Stimulated activated CD4-positive, alpha-beta T cell treated with anti-CD3 and anti-CD28 coated beads, TNF-alpha, amount 100 ng/mL, for 4 hours (primary cell): ENCODE measurements at places on chromosomes 5 and 9.

DNA sequence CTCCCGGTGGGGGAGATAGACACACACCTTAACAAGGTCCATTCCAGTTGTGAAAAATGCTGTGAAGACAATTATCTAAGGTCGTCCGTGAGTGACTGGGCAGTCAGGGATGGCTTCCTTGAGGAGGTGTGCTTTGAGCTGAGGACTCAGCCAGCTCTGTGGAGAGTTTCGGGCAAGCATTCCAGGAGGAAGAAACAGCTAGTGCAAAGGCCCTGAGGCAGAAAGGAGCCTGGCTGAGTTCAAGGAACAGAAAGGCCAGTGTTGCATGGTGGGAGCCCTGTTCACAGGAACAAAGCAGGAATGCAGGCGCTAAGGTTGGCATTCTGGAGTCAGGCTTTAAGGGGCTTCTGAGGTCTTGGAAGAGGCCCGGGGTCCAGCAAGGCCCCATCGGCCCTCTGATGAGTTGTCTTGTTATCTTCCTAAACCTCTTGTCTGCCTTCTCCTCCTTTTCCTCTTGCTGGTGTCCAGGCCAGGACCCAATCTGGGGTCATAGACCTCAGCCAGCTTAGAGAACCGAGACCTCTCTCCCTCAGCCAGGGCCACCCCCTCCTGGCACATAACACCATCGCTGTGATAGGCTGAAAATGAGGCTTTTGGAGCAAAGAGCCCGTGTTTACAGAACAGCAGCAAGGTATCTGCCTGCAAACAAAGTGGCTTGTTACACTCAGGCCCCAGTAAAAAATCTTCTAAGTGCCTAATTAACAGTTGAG, 270.2 kb upstream of the MVB12B start:
- DNase-seq, result no peak

GRCh38 chr9:129874261-129875101, 39.2 kb downstream of the USP20 start:
- no peak for DNase-seq

- DNase-seq, result no peak
Measured at GRCh38 chr5:93165559-93165958, 415.5 kb downstream of the NR2F1-AS1 start.

DNA sequence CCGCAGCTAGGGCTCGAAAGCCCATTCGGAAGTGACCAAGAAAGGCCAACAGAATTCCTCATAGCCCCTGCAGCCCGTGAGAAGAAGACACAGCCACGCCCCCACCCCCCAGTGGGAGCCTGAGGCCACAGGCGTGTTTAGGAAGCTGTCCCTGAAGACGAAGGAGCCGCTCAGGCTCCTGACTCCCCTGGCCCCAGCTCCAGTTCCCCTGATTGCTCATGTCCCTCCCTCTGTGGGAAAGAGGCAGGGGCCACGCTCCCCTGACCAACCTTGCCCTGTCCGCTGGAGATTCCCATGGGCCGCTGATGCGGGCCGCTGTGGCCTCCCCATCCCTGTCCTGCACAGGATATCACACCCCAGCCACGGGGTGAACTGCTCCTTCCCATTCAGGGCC, 13.6 kb downstream of the ROPN1L start:
- no peak for DNase-seq

- DNase-seq, result no peak
Measured at GRCh38 chr5:163586531-163586956, 81.1 kb downstream of the MAT2B start.

DNA sequence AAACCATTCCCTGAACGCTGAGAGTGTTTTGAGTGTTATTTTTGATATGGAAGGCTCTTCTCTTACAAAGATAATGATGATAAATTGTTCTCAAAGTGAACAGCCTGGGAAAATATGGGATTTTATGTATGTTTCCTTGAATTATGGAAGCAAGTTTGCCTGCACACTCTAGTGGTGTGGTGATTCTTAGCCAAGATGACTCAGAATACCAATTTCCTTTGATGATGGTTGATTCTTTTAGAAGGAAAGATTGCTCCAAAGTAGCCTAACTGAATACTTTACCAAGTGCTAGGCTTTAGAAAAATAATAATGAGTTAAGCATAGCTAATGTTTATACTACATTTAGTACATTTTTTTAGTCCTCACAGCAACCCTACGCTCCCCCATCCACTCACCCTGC, 243.4 kb downstream of the EBF1 start:
- DNase-seq, result no peak

GRCh38 chr9:21605489-21605931, 123.4 kb upstream of the IFNE start:
- no peak for DNase-seq

DNA sequence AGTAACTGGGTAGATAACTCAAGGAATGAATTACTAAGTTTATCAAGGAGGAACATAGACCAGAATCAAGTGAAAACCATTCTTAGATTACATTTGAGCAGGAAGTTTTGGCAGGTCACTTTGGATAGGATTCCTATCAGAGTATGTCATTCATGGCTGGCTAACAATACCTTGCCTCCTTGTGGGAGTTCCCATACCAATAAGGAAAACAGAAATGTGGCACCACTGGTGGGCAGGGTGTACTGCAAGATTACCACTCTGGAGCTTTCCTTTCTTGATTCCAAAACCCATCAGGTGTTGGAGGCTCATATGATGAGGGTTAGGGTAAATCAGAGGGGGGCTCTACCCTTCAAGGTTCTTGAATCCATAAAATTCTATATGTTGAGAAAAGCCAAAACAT, 18.6 kb upstream of the SPATA31D1 start:
- no peak for DNase-seq

DNA sequence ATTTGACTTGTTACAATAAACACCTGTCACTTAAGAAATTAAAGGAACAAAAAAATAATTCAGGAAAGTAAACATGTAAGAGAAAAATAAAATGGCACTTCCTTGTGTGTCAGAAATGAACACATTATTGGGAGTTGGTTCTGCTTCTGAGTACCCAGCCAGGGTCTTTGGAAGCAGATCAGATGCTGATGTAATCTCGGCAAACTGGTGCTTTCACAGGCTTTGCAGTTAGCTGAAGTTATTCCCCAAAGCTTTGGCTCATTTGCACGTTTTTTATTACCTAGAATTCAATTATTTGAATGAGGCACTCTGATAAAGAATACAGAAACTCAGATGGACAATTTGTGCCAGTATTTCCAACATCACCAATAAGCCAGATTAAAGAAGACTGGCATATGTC, 10.9 kb downstream of the CDH18 start:
- DNase-seq, result no peak

- DNase-seq, result no peak
Measured at GRCh38 chr5:7976411-7977190, 107.7 kb downstream of the MTRR start.

DNA sequence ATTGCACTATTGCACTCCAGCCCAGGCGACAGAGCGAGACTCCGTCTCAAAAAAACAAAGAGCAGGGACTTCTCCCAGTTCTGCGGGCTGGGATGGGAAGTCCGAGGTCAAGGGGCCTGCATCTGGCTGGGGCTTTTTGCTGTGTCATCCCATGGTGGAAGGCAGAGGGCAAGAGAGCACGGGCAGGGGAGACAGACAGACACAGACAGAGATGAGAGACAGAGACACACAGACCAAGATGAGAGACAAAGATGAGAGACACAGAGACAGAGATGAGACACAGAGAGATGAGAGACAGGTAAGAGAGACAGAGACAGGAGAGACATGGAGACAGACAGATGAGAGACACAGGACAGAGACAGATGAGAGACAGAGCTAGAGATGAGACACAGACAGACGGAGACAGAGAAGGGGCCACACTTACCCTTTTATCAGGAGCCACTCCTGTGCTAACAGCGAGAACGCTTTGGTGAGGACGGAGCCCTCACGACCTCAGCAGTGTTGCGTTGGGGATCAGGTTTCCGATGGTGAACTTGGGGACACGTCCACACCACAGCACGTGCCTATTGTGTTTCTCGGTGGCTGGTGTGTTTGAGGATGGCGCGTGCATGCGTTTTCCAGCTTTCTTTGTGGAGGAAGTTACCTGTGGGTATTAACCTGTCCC, 8.9 kb upstream of the TOR4A start:
- DNase-seq, result no peak

GRCh38 chr5:139245637-139246339, 47.6 kb upstream of the SIL1 start:
- no peak for DNase-seq

GRCh38 chr5:156481741-156482140, 154.8 kb downstream of the SGCD start:
- DNase-seq, result no peak

GRCh38 chr5:1936413-1936812, 53.7 kb upstream of the IRX4 start:
- DNase-seq, result no peak

- no peak for DNase-seq
Measured at GRCh38 chr5:15386122-15386521, 113.9 kb upstream of the FBXL7 start.

- DNase-seq, result no peak
Measured at GRCh38 chr9:89695441-89695891, 90.7 kb downstream of the GADD45G start.

DNA sequence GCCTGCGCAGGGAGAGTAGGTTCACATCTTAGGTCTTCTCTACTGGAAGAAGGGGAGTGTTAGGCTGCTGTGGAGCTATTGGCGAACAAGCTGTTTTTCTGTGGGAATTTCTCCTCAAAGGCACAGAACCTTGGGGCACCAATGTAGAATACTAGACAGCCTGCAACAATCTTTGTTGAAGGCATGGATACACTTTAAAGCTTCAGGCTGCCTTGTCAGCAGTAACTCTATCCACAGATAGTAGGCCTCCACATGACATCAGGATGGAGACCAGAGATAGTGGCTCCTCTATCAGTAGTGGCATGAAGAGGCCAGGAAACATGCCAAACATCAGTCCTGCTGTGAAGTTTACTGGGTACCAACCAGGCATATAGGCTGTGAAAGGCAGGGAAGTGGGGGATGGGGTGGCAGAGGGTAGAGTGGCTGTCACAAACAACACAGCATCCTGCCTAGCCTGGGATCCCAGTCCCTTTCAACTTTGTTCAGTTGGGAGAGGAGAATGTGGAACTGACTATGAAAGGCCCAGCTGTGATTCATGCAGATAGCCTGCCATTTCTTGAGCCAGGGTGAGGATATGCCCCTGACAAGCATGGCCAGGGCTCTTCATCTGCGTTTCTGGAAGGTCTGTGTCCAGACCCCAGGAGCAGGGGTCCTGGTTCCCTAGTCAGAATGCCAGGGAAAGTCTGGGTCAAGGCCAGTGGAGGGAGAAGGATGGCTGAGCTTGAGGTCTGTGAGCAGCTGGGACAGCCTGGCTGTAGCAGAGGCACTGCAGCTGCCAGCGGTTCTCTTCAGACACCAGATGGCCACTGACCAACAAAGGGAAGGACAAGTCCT, 1.0 kb upstream of the HK3 start:
- no peak for DNase-seq

GRCh38 chr5:60687927-60688720, 11.8 kb downstream of the DEPDC1B start:
- DNase-seq, result no peak

DNA sequence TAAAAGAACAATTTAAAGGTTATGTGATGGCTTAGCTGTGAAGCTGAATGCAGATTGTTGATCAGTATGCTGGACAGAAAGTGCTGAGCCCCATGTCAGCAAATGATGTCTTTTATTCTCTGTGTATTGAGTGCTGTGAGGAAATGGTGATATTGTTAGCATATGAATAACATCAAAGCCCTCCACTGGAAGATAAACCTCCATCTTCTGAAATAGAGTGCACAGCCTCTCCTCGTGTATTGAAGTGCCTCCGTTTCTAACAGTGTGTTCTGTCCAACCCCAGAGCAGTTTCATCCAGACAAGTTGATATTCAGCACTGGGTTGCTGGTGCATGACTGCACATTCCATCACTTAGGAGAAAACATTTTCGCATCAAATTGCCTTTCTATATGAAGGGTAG, 242.9 kb downstream of the CSNK1G3 start:
- DNase-seq, result no peak

DNA sequence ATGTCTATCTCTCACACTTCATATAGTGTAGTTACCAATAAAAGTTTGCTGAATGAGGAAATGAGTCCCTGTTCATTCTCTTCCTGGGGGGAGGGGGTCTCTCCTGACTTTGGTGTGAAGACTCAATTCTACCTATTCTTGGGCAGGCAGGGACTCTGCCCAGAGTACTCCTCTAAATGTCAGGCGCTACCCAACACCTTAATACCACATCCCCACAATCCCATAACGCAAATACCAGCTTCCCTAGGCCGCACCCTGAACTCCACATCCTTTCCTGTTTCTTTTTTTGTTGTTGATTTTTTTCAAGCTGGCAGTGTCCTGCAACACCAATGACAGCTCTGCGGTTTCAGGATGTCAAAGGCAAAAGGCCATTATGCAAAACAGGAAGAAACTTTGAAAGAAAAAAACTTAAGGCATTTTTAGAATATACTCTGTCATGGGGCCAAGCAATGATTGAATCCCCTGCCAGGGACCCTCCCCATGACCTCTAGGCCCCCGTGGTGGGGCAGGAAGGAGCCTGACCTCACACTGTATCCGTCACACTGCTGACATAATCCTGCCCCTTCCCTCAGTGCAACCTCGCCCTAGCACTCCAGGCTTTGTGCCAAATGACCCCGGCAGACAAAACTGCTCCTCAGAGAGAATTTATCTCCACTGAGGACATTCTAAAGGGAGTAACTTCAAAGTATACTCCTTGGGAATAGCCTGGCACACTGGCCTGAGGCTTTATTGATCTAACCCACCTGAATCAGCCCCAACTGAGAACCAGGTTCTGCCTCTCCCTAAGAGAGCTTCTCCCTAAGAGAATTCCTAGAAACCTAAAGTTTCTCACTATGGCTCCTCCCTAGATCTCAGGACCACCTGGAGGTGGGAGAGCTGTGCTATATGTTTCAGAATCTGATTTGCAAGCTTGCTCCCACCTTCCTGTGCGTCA, 8.0 kb downstream of the B4GALT1 start:
- no peak for DNase-seq

DNA sequence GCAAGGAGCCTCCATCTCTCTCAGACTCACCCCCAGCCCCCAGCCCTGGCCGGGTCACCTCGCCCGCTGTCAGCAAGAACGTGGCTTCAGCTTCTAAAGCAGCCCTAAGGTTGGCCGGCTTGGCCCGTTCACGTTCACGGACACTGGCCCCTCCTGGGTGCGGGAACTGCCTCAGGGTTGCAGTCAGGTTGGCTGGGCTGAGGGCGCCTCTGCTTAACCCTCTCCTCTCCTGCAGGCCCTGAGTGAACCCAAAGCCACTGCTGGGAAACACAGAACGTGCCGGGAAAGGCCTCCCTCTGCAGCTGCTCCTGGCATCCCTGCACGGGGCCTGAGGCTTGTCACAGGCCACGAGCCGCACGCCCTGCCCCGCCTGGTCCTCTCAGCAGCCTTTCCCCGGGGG, 40.1 kb upstream of the UBAC1 start:
- DNase-seq, result no peak

- no peak for DNase-seq
Measured at GRCh38 chr5:85576666-85577065, 1041.1 kb upstream of the COX7C start.
